ENCODE measurements at places on chromosomes 7 and 10. TPM values are rescaled to one million over a fixed set of nuclear protein-coding genes. Genes with fewer than 3 reads are reported as not detected.

The TLL2 gene
- total RNA-seq: not detected

The PIK3CG gene
- 39.2 TPM for total RNA-seq

The NEUROD6 gene
- not detected for total RNA-seq

The LRRC17 gene
- total RNA-seq: 0.20 TPM

DNA sequence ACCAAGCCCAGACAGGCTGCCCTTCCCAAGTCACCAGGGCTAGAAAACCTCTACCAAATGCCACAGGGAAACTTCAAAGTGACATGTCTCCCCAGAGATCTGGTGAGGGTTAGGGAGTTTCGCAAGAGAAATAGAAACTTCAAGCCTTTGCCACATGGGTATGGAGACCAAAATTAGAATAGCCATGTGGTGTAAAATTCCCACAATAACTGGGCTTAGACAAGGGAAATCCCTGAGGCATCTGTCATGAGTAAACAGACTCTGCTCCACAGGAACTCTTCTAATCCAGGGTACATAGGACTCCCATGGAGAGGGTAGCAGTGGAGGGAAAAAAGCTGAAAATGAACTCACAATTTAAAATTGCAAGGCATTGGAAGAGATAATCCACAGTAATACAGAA lies 14.3 kb downstream of the ADAM12 start:
- no peaks in the 10 kb centered on the region for H3K27me3 ChIP-seq
- H3K4me3 ChIP-seq: no peak overlapping the region
- H3K4me1 ChIP-seq: no peaks in the 10 kb centered on the region
- no peaks in the 10 kb centered on the region for H3K36me3 ChIP-seq
- H3K27ac ChIP-seq: no peak overlapping the region

DNA sequence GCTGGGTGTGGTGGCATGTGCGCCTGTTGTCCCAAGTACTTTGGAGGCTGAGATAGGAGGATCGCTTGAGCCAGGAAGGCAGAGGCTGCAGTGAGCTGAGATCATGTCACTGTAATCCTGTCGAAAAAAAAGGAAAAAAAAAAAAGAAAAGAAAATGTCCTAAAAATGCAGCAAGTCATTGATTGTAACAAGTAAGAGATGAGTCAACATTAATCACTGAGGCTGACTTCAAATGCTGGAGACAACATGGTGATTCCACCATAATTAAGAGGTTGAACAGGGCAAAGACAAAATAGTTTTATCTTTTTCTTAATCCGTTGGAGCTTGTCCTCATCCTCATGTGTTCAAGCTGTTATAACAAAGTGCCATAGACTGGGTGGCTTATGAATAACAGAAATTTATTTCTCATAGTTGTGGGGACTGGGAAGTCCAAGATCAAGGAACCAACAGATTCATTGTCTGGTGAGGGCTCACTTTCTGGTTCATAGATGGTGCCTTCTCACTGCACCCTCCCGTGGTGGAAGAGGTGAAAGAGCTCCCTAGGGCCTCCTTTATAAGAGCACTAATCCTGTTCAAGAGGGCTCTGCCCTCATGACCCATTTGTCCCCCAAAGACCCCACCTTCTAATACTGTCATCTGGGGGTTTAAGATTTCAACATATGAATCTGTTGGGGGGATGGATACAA lies 60.3 kb downstream of the TBXAS1 start:
- H3K27me3 ChIP-seq: no peaks in the 10 kb centered on the region
- H3K4me1 ChIP-seq: no peaks in the 10 kb centered on the region
- H3K36me3 ChIP-seq: no peaks in the 10 kb centered on the region
- H3K4me3 ChIP-seq: no peak overlapping the region
- H3K27ac ChIP-seq: no peak overlapping the region

DNA sequence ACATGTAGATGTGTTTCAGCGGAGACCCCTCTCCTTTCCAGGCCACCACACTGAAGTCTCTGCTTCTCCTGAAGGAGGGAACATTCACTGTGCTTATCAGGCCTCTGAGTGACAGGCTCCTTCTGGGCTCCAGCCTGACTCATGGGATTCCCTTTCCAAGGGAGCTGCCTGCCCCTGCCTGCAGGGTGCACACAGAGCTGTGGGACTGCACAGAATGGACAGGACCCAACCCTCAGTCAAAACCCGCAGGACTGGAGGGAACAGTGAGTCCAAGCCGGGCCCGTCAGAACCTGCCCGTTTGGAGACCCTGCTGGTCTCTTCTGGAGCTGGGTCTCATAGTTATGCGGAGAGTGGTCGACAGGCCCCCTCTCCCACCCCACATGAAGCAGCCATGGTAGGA lies 32.6 kb downstream of the PLAC9 start:
- H3K27me3 ChIP-seq: no peaks in the 10 kb centered on the region
- peaks cover 15% of the 10 kb centered on the region for H3K36me3 ChIP-seq
- no peak overlapping the region for H3K4me3 ChIP-seq
- DNase-seq: no peak
- H3K4me1 ChIP-seq: no peaks in the 10 kb centered on the region

DNA sequence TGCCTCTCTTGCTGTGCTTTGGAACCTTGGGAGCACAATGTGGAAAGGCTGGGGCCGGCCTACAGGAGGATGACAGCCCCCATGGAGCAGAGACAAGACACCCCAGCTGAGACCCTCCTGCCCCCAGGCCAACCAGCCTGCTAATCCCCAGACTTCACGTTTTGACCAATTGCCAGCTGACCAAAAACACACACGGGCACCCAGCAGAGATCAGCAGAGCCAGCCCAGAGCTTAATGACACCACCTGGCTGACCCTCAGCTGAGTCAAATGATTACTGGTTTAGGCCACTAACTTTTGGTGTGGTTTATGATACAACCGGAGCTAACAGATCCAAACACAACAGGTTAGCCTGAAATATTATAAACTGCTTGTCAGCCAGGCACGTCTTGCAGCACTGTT lies 111.2 kb upstream of the KIF5B start:
- H3K4me3 ChIP-seq: no peak overlapping the region
- H3K36me3 ChIP-seq: no peaks in the 10 kb centered on the region
- no peaks in the 10 kb centered on the region for H3K4me1 ChIP-seq
- H3K27me3 ChIP-seq: no peaks in the 10 kb centered on the region
- DNase-seq: no peak

- H3K36me3 ChIP-seq: no peaks in the 10 kb centered on the region
- DNase-seq: no peak
- H3K27ac ChIP-seq: no peak overlapping the region
- H3K4me3 ChIP-seq: no peak overlapping the region
These were observed 279.4 kb upstream of the HABP2 start for GRCh38 chr10:113273181-113274163.

DNA sequence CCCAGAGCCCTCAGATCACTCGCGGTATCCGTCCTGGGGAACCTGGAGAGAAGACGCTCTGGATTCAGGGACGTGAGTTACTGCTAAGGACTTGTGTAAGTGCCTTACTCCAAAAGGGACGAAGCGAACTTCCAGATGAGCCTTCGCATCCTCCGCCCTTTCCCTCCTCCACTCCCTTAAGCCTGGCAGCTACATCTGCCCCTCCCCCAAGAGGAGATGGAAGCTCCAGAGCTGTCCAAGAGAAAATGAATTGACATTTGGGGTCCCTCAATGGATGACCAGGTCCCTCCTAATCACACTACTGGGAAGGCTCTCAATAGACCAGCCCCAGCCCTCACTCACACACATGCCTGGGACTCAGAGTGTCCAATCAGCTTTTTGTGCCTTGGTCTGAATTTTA lies 31.3 kb upstream of the GDF10 start:
- no peak overlapping the region for H3K27ac ChIP-seq
- H3K4me1 ChIP-seq: peaks cover 20% of the 10 kb centered on the region
- DNase-seq: no peak
